ENCODE measurements at places on chromosomes 13 and 19. TPM values are rescaled to one million over a fixed set of nuclear protein-coding genes. Genes with fewer than 3 reads are reported as not detected.

The CEACAM16 gene
- total RNA-seq, result not detected

The ANKRD27 gene
- 38.2 TPM for total RNA-seq

The MEIOSIN gene
- total RNA-seq, result not detected

The MTUS2 gene
- not detected for total RNA-seq

The CGB8 gene
- total RNA-seq, result 5.3 TPM

The ELSPBP1 gene
- total RNA-seq, result not detected

The CERS1 gene
- total RNA-seq, result 6.3 TPM

The RAB3D gene
- 3.2 TPM for total RNA-seq

The RFPL4A gene
- 0.33 TPM for total RNA-seq

The SERTAD3 gene
- total RNA-seq, result 42.3 TPM

The LRRC8E gene
- total RNA-seq, result 8.9 TPM
